ENCODE measurements at places on chromosomes 3 and 15.
A peak's percentile ranks its signal among the peaks of the same experiment; 100 is the strongest.

GRCh38 chr3:33202711-33203457 lies 15.7 kb downstream of the SUSD5 start:
- DNase-seq = no peak

DNA sequence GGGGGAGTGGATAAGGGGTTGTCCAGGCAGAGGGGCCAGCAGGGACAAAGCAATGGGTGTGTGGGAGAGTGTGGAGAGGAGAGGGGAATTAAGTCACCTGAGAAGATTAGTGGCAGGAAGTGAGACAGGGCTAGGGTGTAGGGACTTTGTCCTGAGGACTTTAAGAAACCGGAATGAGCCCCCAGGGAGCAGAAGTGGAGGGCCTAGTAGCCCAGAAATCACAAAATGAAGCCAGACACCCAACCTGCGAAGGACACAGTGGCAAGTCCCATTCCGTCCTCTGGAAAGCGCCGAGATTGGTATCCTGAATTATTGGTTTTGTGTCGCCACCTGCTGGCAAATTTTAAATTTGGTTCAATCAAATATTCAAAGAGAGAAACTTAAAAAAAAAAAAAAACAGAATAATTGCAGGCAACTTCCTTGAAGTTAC lies 78.0 kb upstream of the SLC25A36 start:
- DNase-seq = peak; percentile 36

- DNase-seq = no peak
These were observed 16.1 kb downstream of the AMOTL2 start for GRCh38 chr3:134357914-134358811.

GRCh38 chr15:43930556-43930955 lies 103.8 kb downstream of the WDR76 start:
- DNase-seq = no peak

- DNase-seq = no peak
These were observed 71.6 kb downstream of the SLMAP start for GRCh38 chr3:57827757-57828156.

DNA sequence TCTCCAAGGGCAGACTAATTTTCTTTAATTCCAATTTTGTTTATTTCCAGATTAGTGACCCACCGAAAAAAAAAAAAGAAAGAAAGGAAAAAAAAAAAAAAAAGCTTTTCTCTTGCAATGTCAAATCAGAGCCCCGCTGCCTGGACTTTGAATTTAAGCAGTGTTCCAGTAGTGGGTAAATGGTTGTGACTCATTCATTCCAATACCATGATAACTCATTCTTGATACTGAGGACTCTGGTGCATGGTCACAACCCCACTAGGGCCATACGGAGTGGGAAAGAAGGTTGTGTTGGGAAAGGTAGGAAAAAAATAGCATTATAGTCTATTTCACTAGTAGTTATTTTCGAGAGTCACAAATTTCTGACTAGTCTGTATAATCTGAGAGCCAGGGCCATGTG lies 59.1 kb upstream of the COL8A1 start:
- DNase-seq = no peak

DNA sequence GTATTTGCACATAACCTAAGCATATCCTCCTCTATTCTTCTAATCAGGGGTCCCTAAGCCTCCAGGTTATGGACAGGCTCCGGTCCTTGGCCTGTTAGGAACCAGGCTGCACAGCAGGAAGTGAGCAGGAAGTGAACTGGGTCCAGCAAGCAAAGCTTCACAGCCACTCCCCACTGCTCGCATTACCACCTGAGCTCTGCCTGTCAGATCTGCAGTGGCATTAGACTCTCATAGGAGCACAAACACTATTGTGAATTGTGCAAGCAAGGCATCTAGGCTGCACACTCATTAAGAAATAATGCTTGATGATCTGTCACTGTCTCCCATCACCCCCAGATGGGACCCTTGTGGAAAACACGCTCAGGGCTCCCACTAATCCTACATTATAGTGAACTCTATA lies 9.8 kb downstream of the MSL2 start:
- DNase-seq = no peak

DNA sequence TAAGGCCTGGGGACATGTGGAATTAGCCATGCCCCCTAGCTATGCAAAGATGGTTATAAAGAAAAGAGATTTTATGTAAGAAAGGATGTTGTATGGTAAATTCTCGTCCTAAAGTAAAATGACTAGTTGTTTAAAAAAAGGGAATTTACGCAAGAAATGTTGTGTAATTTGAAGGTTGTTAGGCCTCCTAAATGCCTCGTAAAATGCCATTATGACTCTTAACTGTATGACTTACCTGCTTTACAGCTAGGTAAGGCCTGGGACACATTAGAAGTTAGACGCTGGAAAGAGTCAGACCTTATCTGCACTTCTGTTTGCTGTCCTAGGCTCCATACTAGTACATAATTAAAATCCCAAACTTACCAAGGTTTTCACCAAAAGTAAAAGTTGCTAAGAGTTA lies 17.5 kb upstream of the HHATL start:
- no peak for DNase-seq

DNA sequence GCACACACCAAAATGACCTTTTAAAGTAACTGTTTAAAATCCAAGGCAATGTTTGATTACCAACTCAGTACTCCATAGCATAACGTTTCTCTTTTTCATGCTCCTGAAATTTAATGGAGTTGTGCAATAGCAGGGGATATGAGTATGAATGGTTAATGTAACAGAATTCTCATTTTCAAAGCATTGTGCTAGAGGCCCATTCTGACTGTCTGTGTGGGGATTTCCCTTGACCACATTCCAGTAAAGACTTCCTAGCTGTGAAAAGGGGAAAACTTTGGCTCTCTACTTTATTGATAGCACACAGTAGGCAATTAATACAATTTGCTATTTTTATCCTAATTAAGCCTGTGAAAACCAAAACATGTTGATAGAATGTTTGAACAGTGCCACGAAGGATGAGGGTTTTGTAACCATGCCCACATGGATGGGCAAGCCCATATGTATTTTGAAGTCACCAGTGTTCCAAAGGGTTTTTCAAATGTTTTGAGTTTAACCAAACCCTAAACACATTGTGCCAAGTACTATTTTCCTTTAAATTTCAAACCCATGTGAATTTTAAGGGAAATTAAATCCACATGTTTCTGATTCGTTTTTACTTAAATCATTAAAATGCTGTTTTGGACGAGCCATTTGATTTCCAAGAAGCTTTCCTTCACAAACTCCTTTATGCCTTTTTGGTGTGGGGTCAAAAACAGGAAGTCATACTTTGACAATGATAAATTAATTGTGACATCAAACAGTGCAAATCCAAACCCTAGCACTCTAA lies 261.2 kb downstream of the SHOX2 start:
- DNase-seq = no peak

DNA sequence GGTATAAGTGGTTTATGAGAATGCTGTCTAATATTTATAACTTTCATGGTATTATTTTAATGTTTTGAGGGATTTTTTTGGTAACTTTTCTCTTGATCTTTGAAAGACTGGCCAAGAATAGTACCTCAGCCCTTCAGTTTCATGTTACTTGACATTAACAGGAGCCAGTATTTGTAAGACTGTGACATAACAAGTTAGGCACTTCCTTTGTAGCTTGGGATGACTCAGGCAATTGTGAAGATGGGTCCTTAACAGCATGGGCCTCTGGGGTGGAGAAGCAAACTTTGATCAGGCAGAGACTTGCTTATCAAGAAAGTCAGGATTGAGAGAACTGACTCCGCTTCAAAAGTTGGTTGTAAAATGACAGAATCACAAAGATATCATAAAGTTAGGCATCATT lies 9.5 kb downstream of the LRRC49 start:
- no peak for DNase-seq

DNA sequence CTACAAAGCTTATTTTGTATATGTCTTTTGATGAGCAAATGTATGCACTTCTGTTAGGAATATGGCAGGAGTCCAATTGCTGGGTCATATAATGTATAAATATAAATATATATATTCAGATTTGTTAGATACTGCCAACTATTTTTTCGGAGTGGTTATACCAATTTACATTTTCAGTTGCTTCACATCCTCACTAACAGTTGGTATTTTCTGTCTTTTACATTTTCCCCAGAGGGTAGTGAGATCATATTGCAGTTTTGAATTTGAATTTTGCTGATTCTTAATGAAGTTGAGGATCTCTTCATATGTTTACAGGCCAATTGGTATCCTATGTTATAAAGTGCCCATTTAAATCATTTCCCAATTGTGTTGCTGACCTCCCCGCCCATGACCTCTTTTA lies 139.0 kb upstream of the KCNMB2 start:
- no peak for DNase-seq

- no peak for DNase-seq
These were observed 8.7 kb downstream of the HYPK start for GRCh38 chr15:43808960-43809678.

All from CD8-positive, alpha-beta memory T cell (primary cell).